ENCODE measurements at places on chromosomes 7 and 10.

- peak; percentile 33 for DNase-seq
Measured at GRCh38 chr10:80454513-80455460, 677 bp downstream of the TSPAN14 start.

GRCh38 chr7:131293018-131293417, 34.7 kb upstream of the MKLN1 start:
- no peak for DNase-seq

DNA sequence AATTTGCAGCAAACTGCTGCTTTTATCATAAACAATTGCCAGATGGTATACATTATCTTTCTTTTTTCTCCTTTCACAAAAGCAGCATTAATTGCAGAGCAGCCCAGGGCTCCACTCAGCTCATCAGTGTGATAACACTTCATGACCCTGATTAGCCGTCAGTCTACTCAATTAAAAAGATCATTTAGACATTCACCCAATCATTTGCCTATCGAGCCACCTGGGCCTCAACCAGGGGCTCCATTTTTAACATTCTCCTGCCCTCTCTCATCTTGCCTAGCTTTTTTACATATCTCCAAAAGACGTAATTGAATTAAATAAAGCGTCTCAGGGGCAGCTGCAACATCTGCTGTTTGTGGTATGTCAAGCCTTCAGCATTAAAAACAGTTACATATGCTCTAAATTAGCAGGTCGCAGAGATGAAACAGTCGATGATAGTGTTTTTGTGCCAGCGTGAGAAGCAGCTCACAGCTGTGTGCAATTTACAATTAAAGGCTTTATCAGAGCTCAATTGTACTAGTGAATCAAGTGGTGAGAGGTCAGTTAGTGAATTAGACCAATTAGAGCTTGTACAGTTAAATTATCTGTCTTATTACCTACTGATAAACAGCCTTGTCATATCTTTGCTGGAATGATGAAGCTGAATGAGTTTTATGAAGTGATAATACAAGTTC, 522.5 kb downstream of the ETV1 start:
- DNase-seq, result no peak

DNA sequence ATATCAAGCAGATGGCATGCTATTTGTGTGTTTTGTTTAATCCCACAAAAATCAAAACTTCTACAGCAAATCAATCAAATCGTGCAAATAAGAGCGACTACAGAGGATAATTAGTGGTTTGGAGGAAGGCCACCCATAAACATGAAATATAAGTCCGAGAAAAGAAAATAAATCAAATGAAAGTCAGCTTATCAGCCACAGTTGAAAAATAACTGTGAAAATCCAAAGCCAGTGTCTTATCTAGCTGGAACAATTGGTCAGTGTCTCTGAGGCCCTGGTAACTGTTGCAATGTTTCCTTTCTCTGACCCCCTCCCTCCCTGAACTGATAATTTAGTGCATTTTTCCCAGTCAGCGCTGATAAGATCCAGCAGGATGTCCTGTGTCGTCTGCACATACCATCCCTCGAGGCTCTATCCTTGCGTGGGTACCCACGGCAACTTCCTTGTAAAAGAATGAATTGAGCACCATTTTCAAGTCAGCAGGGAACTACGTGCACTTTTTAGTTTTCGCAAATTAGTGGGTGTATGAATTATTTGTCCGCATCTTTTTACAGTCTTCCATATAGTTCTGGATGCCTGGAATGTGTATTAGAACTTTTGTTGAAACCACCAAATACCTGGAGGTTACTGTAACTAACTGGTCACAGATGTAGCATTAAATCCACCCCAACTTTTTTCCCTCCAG, 10.8 kb upstream of the JCAD start:
- no peak for DNase-seq

DNA sequence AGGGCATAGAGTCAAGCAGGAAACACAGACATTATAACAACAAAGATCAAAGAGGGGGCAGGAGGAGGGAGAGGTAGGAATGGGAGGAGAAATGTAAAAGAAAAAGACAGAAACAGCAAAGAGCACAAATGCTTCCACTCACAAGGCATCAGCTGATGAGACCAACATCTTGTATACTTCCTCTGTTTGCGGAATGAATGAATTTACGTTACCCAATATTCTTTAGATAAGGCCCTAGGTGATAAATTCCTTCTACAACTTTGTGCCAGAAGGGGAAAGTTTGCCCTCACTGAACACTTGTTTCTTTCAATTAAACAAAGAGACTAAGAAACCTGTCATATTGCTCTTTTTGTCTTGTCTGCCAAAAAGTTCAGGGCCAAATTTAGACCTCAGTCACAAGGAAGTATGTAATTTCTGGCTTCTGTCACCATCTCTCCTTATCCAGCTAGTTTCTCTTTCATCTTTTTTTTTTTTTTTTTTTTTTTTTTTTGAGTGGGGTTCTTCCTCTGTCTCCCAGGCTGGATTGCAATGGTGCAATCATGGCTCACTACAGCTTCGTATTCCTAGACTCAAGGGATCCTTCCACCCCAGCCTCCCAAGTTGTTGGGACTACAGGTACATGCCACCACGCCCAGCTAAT, 116.4 kb upstream of the NANOS1 start:
- no peak for DNase-seq

- no peak for DNase-seq
Measured at GRCh38 chr10:26331371-26331770, 106.8 kb upstream of the APBB1IP start.

GRCh38 chr7:7641129-7641663, 644 bp downstream of the UMAD1 start:
- DNase-seq, result no peak

DNA sequence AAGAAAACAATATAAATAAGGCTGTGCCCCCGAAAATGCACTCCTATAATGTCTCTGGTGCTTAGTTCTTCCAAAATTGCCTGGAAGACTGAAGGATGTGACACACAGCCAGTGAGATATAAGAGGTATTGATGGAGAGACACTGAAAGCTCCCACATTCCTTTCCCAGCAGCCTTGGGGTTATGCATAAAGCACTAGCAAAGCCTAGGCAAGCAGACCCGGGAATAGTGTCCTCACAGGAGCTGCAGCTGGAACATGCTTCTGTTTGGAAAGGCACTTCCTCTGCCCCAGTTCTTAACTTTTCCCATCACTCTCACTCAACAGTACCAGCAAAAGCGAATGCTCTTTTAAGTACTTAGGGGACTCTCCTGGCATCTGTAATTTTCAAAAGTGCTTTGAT, 178.0 kb downstream of the AMPH start:
- no peak for DNase-seq

- DNase-seq, result no peak
Measured at GRCh38 chr10:76881477-76882220, 756.0 kb downstream of the KCNMA1 start.

GRCh38 chr10:108439397-108439796, 1274.9 kb upstream of the SORCS1 start:
- DNase-seq, result no peak

GRCh38 chr10:85311613-85312337, 983.4 kb downstream of the CCSER2 start:
- DNase-seq, result no peak

DNA sequence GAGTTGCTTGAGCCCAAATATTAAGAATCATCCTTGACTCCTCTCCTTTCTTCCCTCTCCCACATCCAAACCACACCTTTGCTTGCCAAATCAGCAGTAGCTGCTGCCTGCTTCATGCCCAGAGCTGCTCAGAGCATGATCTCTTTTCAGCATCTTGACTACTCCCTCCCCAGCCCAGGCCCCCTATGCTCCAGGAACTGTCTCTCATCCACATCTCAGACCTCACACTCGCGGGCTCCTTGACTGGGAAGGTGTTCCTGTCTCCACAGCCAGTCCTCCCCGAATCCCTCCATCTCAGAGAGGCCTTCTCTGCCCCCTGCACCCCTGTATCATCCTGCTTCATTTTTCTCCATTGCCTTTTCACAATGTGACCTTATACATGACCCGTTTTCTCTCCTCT, 157.0 kb downstream of the DNAJB6 start:
- no peak for DNase-seq

Data from LoVo (cell line).